A549 treated with AZD2906 at 1 μM for 4 hours (cell line): ENCODE measurements at places on chromosomes 2 and 18. TPM values are rescaled to one million over a fixed set of nuclear protein-coding genes. Genes with fewer than 3 reads are reported as not detected.

DSC3 gene
- total RNA-seq, result 1.00 to 1.9 TPM (median 1.2 TPM) in 5 replicates

ABHD1 gene
- 1.3 to 1.6 TPM (median 1.3 TPM) in 5 replicates for total RNA-seq

EIPR1 gene
- total RNA-seq, result 39.8 to 42.2 TPM (median 41.1 TPM) in 5 replicates

APLF gene
- total RNA-seq, result 0.48 to 0.61 TPM (median 0.56 TPM) in 5 replicates

STARD7 gene
- 82.4 to 97.5 TPM (median 85.4 TPM) in 5 replicates for total RNA-seq

TSPYL6 gene
- total RNA-seq, result not detected in 5 replicates

MOGAT1 gene
- total RNA-seq, result not detected in 5 replicates

STAT1 gene
- 48.6 to 60.2 TPM (median 52.7 TPM) in 5 replicates for total RNA-seq

IFIH1 gene
- total RNA-seq, result 0.71 to 1.1 TPM (median 0.94 TPM) in 5 replicates

ASPRV1 gene
- total RNA-seq, result 0.20 to 0.38 TPM (median 0.25 TPM) in 5 replicates

LIPG gene
- total RNA-seq, result 0.13 to 0.55 TPM (median 0.17 TPM) in 5 replicates

GALNT3 gene
- 0.06 to 0.08 TPM in 2 of 5 replicates, not detected in the others for total RNA-seq

CREG2 gene
- 6.2 to 12.4 TPM (median 10.5 TPM) in 5 replicates for total RNA-seq

NAT8 gene
- not detected in 5 replicates for total RNA-seq

NT5C1B gene
- total RNA-seq, result not detected in 5 replicates

TMEM18 gene
- 34.6 to 42.9 TPM (median 42.8 TPM) in 5 replicates for total RNA-seq

MTCL1 gene
- total RNA-seq, result 47.0 to 55.3 TPM (median 53.1 TPM) in 5 replicates

NMUR1 gene
- not detected in 5 replicates for total RNA-seq

C2orf66 gene
- total RNA-seq, result 0.03 to 0.09 TPM (median 0.08 TPM) in 5 replicates

CRYGC gene
- not detected in 5 replicates for total RNA-seq

CHRND gene
- not detected in 5 replicates for total RNA-seq

EIF2AK2 gene
- total RNA-seq, result 16.2 to 31.7 TPM (median 20.8 TPM) in 5 replicates

RGPD4 gene
- 0.03 to 0.07 TPM (median 0.05 TPM) in 4 of 5 replicates, not detected in the other for total RNA-seq

VWC2L gene
- total RNA-seq, result not detected in 5 replicates

COL4A3 gene
- 0.60 to 0.96 TPM (median 0.80 TPM) in 5 replicates for total RNA-seq

CFAP65 gene
- total RNA-seq, result 0.11 to 0.32 TPM (median 0.17 TPM) in 5 replicates

CABYR gene
- total RNA-seq, result 13.5 to 19.7 TPM (median 14.1 TPM) in 5 replicates

CELF4 gene
- not detected in 5 replicates for total RNA-seq
